AG09309 (cell line): ENCODE measurements at places on chromosomes 3 and 15.

DNA sequence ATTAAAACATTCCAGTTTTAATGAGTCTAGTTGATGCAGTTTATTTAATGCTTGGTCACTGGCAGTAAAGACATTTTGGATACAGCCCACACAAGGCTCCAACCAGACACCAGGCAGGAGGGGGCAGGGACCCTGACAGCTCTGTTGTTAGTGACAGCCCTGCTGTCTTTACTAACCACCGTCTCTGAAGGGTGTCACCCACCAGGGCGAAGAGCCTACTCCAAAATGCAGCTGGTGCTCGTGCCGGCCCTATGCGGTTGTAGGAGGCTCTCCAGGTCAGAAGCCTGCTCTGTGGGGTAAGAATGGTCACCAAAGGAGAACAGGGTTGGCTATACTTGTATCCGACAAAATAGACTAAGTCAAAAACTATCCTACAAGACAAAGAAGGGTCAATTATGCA is 132.2 kb downstream of the ATP10A start:
- DNase-seq: no peak

- DNase-seq: no peak
Measured at GRCh38 chr3:177603148-177603603, 405.9 kb upstream of the TBL1XR1 start.

- DNase-seq: no peak
Measured at GRCh38 chr3:69180869-69181591, 58.6 kb upstream of the LMOD3 start.

DNA sequence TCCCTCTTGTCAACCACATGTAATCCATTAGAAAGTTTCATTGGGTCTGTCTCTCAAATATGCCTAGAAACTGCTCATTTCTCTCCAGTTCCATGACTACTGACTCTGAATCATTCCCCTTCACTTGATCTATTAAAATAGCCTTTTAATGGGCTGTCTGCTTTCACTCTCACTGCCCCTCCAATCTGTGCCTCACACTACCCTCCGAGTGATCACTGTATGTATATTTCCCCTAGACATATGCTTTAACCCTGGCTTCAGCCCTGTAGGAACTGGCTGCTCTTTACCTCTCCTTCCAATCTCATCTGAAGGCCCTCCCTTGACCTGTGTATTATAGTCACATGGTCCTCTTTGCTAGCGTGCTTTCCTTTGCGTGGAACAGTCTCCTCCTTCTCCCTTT is 282.8 kb upstream of the ADAMTS9 start:
- DNase-seq: no peak

DNA sequence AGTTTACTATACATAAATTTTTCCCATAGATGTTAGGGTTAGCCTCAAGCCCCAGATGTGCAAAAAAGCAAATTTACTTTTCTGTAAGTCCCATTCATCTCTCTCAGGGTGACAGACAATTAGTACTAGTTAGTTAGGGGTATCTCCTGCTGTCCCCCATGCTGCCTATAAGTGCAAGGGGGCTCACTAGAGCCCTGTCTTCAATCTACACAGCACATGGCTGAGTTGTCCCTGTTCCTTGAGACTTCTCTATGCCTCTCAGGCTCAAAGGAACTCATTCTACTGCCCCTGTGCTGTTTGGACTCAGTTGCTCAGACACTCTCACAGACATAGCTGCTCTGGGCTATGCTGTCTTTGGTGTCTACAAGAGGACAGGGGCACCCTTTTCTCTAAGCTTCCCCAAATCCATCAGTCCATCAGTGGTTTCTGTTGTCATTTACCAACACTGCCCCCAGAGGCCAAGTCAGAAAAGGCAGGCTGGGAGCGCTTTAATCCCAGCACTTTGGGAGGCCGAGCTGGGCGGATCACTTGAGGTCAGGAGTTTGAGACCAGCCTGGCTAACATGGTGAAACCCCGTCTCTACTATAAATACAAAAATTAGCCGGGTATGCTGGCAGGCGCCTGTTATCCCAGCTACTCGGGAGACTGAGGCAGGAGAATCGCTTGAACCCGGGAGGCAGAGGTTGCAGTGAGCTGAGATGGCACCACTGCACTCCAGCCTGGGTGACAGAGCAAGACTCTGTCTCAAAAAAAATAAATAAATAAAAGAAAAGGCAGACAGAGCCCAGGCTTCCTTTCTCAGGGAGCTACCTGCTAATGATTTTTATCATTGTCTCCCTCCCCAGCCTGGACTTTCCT is 31.4 kb upstream of the PRTG start:
- no peak for DNase-seq

DNA sequence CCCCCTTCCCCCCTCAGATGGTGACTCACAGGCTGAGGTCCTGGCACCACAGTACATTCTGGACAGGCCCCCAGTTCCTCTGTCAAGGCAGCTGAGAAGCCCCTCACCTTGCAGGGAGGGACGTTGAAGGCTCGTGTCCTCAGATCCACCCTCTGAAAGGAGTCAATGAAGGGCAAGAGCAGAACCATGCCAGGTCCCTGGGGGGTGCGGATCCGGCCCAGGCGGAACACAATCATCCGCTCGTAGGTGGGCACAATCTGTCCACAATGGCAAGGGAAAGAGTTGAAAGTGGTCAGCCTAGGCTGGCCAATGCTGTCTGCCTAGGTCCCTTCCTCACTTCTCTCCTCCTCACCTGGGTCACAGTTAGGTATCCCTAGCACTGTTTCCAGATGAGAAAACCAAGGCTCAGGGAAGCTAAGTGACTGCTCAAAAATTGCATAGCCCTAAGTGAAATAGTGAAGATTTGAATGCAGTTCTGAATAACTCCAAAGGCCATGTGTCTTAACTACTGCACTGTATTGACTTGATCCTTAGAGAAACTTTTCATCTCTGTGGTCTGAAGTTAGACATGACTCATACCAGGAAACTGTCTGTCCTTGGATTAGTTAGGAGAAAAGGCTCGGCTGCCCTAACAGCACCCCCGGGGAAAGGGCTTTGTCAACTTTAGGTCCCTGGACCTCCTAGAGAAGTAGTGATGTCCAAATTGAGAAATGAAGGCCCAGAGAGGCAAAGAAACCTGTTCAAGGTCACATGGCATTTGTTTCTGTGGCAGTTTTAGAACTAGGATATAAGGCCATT is 2.9 kb downstream of the STOML1 start:
- no peak for DNase-seq

DNA sequence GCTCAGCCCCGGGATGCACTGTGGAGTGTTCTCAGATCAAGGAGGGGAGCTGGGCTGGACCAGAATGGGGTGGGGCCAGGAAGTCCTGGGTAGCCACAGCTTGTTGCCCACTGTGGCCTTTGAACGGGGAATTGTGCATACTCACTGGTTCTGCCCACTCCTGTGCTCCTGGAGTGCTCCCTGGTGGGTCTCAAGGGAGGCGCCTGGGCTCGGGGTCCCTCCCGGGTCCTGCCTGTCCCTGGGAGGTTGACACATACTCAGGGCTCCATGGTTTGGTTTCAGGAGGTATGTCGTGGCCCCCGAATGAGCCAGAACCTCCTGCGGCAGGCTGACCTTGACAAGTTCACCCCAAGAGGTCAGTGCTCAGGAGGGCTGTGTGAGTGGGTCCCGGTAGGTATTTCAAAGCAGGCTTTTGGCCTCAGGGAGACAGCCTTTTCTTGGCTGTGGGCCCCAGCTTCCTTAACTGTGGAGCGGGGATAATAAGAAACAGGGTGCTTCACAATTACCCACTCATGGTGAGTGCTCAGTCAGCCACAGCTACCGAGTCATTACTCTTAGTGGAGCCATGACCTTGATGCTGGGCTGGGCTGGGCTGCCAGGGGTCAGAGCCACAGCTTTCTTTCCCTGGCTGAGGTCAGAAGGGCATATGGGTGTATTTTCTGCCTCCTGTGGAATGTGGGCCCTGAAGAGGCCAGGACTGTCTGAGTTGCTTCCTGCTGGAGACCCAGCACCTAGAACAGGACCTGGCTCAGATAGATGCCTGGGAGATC is 7.6 kb downstream of the DNAH1 start:
- DNase-seq: no peak

DNA sequence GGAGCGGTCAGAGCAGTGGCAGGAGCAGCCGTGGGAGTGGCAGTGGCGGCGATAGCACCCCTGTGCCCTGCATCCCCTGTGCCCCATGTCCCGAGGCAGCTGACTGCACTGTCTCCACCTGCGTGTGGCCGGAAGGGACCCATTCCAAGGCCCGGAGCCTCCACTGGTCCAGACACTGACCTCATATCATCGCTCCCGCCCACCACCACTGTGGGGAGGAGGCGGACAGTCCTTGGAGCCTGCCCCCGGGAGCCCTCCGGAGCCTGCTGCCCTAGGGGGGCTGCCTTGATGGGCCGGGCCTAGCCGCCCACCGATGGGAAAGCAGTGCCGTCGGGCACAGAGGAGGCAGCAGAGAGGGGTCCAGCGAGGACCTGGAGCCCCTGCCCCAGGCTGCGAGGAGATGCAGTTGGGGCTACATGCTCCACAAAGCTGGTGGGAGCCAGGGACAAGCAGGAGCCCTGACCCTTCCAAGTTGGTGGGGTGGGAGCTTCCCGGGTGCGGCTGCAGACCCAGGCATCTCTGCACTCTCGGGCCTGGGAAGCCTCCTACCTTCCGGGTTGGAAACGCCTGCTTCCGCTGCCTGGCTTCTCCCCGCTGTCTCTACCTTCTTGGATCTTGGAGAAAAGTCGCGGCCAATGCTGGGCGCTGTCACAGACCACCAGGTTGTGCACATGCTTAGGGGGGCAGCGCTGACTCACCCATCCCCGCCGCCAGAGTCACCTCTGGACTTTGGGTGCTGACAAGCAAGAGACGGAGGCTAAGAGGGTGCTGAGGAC is 283.2 kb upstream of the ROBO1 start:
- DNase-seq: no peak

DNA sequence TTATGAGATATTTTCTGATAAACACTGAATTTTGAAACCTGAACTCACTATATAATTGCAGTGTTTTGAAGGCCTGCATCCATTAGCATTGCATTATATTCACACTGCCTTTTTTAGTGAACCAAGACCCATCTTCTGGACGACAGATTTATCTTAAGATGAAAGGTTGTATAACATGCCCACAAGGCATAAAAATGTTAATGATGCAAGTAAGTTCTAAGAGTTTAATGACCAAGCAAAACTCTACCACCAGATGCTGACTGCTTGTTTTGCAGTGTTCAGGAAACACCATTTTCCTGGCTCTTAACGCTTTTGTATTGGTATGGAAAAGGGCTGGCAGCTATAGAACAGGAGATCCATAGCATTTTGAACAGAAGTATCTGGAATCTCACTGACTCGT is 46.1 kb downstream of the USP50 start:
- DNase-seq: no peak

GRCh38 chr3:126340943-126341754 is 16.1 kb downstream of the KLF15 start:
- no peak for DNase-seq

DNA sequence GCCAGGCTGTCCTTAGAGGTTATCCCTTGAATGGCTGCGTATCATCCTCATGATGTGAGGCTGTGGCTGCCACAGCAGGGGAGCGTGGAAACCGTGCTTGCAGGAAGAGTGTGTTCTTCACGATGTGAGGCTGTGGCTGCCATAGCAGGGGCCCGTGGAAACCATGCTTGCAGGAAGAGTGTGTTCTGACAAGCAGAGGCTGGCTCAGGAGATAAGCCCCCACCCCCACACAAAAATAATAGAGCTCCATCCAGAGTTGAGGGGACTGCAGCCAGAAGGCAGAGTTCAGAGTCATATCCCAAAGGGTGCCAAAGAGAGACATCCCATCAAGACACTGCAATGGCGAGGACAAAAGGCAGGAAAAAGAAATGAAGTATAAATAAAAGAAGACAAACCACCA is 22.6 kb upstream of the BDH1 start:
- DNase-seq: no peak

DNA sequence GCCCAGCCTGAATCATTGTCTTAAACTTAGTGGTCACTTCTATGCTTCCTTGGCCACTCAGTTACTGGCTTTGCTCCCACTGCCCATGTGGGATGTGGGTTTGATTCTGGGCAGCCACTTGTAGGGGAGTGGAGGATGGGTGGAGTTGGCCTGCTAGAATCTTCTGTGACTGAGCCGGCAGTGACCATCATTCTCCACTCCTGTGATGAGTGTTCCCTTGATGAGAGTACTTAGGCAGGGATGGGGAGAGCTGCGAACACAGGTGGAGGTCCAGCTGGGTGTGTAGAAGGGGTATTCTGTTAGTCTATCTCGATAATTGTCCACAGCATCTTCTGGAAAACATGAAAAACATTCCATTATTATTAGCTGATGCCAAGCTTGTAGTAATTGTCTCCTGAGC is 8.0 kb downstream of the TM6SF1 start:
- no peak for DNase-seq

DNA sequence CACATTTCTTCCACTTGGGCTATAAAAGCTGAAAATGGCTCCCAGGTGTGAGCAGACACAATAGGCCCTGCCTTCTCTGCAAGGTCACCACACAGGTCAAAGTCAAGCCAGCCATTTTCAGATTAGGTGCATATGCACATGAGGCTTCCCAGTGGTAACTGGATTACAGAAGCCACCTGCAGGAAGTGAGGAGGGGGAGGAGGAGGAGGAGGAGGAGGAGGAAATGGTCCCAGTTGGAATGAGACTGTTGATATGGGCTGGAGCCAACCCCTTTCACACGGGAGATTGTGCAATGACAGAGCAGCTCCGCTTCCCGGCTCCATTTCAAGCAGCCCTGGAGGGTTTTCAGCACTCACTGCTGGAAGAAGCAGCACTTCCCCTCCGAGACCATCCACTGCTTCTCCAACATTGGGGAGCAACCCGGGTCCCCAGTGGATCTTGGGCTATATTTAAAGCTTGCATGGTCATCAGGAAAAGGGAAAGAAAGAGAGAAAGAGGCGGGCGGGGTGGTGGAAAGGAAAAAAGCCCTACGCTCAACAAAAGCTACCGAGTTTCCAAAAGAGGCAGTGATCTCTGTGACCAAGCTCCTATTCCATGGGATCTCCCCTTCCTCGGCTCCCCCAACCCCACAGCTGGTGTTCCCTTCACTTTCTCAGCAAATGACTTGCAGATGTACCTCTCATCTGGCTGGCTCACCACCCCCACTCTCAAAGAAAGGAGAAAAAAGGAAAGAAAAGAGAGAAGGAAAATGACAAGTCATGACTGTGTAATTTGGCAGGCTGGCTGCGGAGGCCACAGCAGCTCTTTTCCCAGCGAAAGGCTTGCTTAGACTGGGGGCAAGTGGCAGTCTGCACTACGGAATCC is 58.3 kb downstream of the LRIG1 start:
- peak; percentile 48 for DNase-seq

DNA sequence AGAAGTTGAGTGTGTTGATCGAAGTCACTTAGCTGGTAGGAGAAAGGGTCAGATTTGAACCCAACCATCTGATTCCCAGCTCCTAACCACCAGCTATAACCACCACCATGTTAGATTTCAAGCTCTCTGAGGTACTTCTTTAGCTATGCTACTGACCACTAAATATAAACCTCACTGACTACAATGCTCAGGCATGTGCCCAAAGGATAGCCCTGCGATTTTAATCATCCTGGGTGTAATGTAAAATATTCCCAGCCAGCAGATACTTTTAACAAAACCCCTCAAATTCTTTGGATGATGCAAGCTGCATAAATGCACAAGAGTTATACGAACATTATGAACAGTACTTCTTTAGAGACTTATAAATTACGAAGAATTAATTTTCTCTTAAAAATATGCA is 115.2 kb upstream of the TSC22D2 start:
- peak; percentile 57 for DNase-seq

- DNase-seq: no peak
Measured at GRCh38 chr3:133410191-133410892, 10.5 kb downstream of the BFSP2 start.

- DNase-seq: no peak
Measured at GRCh38 chr15:76929011-76929760, 2.4 kb upstream of the RCN2 start.

- no peak for DNase-seq
Measured at GRCh38 chr3:72265256-72266015, 480.5 kb upstream of the PROK2 start.

- no peak for DNase-seq
Measured at GRCh38 chr3:6182476-6182875, 678.4 kb upstream of the GRM7 start.

- no peak for DNase-seq
Measured at GRCh38 chr3:14544282-14545250, 4.4 kb upstream of the GRIP2 start.
